ENCODE measurements at places on chromosomes 12 and 14.

GRCh38 chr14:62081951-62082350, 319.7 kb downstream of the SNAPC1 start:
- no peak for DNase-seq

- DNase-seq, result no peak
Measured at GRCh38 chr12:101372431-101372830, 35.1 kb downstream of the ARL1 start.

DNA sequence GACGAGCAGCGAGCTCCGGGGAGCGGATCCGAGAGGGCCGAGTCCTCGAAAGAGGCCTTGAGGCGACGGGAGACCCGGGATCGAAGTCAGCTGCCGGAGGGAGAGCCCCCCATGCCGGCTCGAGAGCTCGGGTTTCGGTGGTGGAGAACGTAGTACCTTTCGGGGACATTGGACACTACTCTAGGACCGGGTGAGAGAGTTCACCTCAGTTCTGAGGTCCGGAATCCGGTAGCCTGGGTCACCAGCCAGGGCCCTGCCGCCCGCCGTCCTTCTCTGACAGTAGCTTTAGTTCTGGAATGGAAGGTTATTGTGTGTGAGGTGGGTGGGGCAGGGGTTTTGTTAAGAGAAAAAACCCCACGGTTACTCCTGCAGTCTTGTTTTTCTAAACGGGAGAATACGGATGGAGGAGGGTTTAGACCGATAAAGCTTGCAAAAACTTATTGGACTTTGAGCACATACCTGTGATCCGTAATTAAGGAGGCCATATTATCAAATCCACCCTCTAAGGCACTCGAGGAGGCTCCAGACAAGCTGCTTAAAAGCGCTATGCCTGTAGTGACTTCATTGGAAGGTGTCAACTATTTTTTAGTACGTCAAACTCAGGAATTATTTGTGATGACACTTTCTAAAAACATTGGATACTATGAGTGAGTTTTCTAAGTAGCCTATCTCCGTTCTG, 765 bp downstream of the SCYL2 start:
- DNase-seq, result no peak

DNA sequence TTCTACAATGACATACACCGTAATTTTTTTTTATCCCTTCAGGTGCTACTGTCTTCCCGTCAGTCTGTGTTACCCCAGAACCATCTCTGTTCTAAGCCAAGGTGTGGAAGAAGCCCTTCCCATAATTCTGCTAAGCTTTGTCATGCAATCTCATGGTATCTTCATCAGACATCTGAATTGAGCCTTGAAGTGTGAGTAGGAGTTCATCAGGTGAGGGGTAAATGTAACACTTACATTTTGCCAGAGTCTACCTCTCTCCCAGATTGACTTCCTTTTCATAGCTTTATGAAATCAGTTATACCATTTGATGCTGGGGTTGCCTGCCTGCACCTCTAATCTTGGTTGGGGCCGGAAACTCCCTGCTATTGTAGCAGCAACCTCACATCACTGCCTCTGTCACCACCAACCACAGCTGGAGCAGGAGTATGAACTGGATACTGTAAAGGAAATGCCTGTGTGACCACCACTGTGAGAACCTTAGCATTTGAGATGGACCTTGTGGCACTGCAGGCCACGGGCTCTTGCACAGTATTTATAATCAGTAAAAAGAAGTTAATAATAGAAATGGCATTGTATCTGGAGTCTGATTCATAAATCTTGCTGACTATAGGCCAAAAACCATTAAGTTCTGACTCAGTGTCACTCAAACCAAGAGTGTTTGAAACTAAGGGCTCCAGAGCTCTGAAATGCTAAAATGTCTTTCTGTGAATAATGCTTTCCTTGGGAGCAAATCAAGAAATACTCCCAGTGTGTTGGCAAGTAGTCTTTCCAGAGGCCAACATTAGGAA, 58.7 kb upstream of the STK38L start:
- DNase-seq, result no peak

DNA sequence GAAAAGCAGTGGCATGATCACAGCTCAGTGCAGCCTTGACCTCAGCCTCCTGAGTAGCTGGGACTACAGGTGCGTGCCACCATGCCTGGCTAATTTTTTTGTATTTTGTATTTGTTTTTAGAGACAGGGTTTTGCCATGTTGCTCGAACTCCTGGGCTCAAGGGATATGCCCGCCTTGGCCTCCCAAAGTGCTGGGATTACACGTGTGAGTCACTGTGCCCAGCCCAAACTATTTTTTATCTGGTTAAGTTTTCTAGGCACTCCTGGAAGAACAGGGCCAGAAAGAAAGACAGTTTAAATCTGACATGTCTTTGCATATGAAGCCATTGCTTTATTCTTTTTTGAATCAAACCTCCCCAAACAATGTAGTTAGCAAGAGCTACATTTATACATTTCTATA, 27.5 kb upstream of the PTGR2 start:
- no peak for DNase-seq

- DNase-seq, result no peak
Measured at GRCh38 chr14:94282991-94283723, 9.9 kb downstream of the SERPINA10 start.

DNA sequence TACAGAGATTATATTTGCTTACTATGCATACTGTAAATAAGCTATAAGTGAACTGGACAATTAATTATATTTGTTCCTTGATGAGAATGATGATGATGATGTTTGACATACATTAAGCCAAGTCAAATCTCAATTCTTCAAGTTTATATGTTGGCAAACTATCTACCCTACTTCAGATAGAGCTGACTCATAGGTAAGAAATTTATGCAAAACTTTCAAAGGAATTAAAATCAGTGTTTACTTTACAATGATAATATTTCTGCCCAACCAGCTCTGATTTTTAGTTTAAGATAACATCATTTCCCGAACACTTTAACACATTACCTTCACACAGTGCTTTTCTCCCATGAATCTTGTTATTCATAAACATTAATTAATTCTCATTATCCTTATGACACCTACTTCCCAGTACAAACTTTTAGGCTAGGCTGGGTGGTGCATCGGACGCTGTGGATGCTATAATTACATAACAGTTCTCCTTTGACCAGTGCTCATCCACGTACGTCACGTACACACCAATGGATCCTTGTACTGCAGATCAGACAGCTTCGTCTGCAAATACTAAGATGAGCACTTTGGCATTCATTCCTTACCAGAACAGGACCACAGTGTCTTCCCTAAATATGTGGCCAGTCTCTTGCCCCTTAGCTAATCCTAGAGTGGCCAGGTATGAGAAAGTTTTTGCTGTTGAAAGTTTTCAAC, 18.3 kb downstream of the BMP4 start:
- DNase-seq, result no peak

GRCh38 chr12:67694306-67694900, 45.9 kb downstream of the DYRK2 start:
- no peak for DNase-seq

- DNase-seq, result no peak
Measured at GRCh38 chr14:81172881-81173280, 47.9 kb downstream of the GTF2A1 start.

GRCh38 chr14:55138091-55138490, 9.0 kb downstream of the LGALS3 start:
- DNase-seq, result no peak
